ENCODE measurements at places on chromosomes 6 and 20. TPM values are rescaled to one million over a fixed set of nuclear protein-coding genes. Genes with fewer than 3 reads are reported as not detected.

Gene RGS17
- total RNA-seq = 6.5 TPM

Gene BMP6
- 70.7 TPM for total RNA-seq

Gene LRRN4
- not detected for total RNA-seq

Gene OR2H2
- total RNA-seq = not detected

Gene EYS
- total RNA-seq = 0.28 TPM

Gene PAK5
- total RNA-seq = not detected

Gene CD93
- total RNA-seq = 0.14 TPM

Gene BTNL2
- total RNA-seq = not detected

Gene TXNDC5
- 737 TPM for total RNA-seq

Gene UBD
- total RNA-seq = not detected

Gene MAS1
- total RNA-seq = 0.09 TPM

Gene MCUR1
- total RNA-seq = 6.7 TPM

Gene LHFPL5
- not detected for total RNA-seq

Gene PROKR2
- not detected for total RNA-seq

Gene SIRPB2
- total RNA-seq = not detected

Gene BEND6
- 12.8 TPM for total RNA-seq

Gene ABRACL
- total RNA-seq = 36.8 TPM

Gene OARD1
- 9.1 TPM for total RNA-seq

Gene BIRC7
- 0.65 TPM for total RNA-seq

Gene GPX5
- total RNA-seq = not detected

Gene SMLR1
- total RNA-seq = not detected

Gene TMEM170B
- total RNA-seq = 2.1 TPM

Gene CPNE5
- total RNA-seq = 0.55 TPM

Gene TRIM10
- total RNA-seq = not detected

Gene KIAA0408
- 0.37 TPM for total RNA-seq

Gene RCAN2
- total RNA-seq = 3.7 TPM

Gene ECHDC1
- 54.5 TPM for total RNA-seq

Gene TRAPPC3L
- 0.14 TPM for total RNA-seq

Gene ZCCHC3
- 9.0 TPM for total RNA-seq

Gene DSP
- total RNA-seq = 0.83 TPM

Gene GPR6
- total RNA-seq = not detected

All from smooth muscle cell of bladder (primary cell).